Cardiac muscle cell (in vitro differentiated cells and primary cell): ENCODE measurements at places on chromosomes 5 and 9.

DNA sequence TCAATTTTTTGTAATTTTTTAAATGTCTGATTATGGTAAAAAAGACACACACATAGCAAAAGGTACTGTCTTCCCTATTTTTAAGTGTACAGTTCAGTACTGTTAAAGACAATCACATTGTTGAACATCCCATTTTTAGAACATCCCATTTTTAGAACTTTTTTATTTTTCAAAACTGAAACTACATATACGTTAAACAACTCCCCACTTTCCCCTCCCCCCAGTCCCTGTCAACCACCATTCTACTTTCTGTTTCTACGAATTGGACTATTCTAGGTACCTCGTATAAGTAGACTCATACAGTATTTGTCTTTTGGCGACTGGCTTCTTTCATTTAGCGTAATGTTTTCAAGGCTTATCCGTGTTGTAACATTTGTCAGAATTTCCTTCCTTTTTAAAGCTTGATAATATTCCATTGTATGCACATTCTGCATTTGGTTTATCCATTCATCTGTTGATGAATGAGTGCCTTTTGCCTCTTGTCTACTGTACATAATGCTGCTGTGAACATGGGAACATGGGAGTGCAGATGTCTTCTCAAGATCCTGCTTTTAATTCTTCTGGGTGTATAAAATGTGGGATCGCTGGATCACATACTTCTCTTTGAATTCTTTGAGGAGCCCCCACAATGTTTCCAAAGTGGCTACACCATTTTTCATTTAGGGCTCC lies 154.0 kb downstream of the PIK3R1 start:
- peaks cover 6% of the 10 kb centered on the region for H3K4me1 ChIP-seq
- no peaks in the 10 kb centered on the region for H3K36me3 ChIP-seq
- no peaks in the 10 kb centered on the region for H3K27me3 ChIP-seq
- H3K4me3 ChIP-seq: no peak overlapping the region
- H3K27ac ChIP-seq: no peak overlapping the region

- no peak overlapping the region for H3K4me3 ChIP-seq
- H3K27me3 ChIP-seq: no peaks in the 10 kb centered on the region
- no peak overlapping the region for H3K27ac ChIP-seq
- no peaks in the 10 kb centered on the region for H3K36me3 ChIP-seq
- H3K4me1 ChIP-seq: peaks cover 7% of the 10 kb centered on the region
- no peak for DNase-seq
Measured at GRCh38 chr5:17154211-17154996, 63.0 kb upstream of the BASP1 start.

GRCh38 chr5:112467485-112467884 lies 48.4 kb upstream of the EPB41L4A start:
- no peaks in the 10 kb centered on the region for H3K36me3 ChIP-seq
- no peaks in the 10 kb centered on the region for H3K27me3 ChIP-seq
- DNase-seq: no peak
- no peak overlapping the region for H3K27ac ChIP-seq

DNA sequence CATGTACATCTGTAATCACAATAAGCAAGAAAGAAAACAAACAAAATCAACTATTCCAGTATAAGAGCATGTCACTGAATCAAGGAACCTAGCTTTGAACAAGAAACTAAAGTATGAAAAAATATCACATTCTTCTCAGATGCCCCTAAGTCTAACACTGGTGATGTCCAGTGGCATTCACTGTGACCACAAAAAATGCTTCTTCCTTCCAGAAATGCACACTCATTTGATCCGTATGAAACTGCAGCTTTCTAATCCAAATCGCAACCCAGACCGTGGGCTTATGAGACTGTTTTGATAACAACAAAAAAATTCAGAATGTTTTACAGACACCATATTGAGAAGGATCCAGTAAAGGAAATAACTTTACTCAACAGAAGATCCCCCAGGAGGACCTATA lies 320.1 kb upstream of the TARS1 start:
- H3K36me3 ChIP-seq: no peaks in the 10 kb centered on the region
- H3K4me1 ChIP-seq: no peaks in the 10 kb centered on the region
- DNase-seq: peak; percentile 53
- no peak overlapping the region for H3K27ac ChIP-seq
